ENCODE measurements at places on chromosomes 1 and 21.

DNA sequence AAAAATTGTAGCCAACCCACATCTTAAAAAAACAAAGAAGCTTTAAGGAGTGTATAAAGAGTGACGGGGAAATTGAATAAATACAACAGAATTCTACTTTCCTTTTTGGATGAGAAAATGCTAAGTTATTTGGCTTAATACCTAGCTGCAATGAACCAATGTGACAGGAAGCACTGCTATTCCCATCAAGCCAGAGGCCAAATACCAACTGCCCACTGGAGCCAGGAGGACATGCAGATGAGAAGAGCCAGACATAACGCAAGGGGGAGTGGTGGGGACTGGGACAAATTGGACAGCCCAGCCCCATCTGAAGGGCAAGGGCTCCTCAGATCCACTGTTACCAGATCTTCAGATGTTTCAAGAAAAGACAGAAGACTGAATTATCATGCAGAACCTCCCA is 25.7 kb downstream of the DNAJC11 start:
- DNase-seq = no peak

DNA sequence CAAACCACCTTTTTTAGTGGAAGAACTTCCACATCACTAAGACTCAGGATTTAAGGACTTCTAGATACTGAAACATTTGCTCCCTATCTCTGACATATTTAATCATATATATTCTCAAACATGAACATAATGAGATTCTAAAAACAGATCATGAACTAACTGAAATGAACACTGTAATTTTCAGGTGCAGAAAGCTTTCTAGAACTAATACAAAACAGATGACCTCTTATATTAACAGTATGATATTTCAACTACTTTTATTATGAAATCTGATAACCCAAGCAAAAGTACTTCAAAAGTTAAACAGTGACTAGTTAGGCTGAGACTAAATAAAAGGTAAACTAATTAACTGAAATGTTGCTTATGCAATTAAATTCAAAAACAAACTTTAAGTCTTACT is 157.5 kb downstream of the COP1 start:
- DNase-seq = no peak

DNA sequence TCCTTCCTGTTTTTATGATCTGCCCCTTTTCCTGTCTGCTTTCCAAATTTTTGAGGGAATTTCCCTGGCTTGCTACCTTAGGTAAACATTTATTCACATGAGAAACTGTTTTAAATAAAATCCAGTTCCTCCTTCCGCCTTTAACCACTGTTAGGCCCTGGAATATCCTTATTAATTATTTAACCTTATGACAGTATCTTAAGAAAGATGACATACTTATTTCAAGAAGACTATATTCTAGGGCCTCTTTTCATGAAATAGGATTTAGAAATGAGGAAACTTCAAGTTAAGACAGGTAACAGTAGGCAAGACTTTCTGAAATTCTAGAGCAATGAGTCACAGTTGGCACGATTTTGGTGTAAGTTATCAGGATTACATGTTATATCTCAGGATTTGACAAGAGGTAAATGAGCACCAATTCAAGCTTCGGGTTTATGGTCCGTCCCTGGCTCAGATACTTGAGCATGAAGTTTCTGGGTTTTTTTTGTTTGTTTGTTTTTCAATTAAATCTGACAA is 2.0 kb upstream of the TNFSF18 start:
- DNase-seq = no peak

GRCh38 chr1:56437959-56438358 is 141.4 kb downstream of the PLPP3 start:
- DNase-seq = peak; percentile 20

DNA sequence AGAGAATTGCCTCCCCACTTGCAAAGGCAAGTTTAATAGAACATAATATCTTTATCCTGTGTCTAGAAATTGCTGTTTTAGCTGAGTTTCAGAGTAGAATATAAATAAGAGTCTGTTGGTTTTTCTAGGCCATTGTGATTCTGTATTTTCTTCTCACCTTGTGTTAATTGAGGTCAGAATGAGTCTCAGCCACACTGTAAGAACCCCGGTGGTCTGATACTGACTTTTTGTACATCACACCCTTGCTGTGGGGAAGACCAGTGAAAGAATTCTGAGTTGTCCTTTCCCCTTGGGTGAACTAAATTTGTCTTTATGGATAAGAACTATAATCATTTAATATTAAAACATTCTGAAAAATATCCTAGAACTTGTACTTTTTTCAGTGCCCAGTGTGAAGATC is 6.8 kb downstream of the HIPK1 start:
- no peak for DNase-seq

DNA sequence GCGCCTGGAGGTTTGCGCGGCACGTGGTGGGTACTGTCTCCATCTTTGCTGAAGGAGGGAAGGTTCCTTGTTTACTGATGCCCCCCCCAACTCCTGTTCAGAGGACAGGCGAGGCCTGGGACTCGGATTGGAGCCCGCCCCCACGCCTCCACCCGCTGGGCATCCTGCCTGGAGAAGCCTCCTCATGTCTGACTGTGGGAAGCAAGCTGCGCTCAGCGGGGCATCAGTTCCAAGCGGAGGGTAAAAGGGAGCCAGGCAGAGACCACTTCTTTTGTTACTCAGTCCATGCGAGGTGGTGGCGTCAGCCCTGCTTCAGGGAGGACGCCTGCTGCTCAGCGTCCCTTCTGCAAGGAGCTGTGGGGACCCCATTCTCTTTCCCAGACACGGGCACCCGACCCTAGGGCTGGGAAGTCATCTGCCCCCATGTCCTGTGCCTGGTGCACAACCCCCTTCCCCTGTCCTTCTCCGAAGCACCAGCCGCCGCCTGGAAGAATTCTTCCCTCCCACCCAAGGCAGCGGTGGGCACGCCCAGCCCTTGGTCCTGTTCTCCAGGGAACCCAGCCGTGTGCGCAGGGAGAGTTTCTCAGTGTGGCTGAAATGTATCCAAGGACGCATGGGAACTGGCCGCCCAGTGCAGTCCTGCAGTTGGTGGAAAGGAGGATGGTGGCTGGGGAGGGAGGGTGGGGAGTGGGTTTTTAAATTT is 414.0 kb downstream of the CAMTA1 start:
- no peak for DNase-seq

DNA sequence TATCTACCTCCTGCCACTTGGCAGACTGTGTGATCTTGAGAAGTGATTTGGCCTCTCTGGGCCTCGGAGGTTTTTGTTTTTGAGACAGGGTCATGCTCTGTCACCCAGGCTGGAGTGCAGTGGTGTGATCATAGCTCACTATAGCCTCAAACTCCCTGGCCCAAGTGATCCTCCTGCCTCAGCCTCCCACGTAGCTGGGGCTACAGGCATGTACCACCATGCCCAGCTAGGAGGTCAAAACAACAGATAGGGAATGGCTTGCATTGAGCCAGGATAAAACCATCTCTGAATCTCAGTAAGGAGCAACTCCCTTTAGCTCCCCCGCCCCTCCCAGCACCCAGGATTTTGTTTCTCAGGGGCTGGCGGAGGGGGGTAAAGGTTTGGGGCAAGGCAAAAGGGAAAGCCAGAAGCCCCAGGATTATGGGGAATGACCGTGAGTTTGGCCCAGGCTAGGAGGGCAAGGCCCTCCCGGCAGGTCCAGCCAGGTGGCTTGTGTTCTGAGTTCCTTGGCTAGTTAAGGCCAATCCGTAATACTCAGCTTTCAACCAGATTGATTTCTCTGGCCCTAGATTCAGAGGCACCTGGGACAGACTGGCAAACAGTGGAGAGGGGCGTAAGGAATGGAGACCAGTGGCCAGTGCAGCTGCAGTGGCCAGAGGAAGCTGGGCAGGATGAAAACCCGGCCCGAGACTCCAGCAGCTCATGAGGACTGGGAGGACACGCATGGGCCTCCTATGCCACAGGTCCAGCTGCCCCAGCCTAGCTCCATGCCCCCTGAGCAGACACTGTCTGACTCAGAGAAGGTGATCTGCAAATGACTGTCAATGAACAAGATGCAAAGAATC is 130.1 kb downstream of the DMRTB1 start:
- DNase-seq = no peak

- DNase-seq = no peak
Measured at GRCh38 chr1:178500936-178501554, 4.3 kb upstream of the CLEC20A start.

DNA sequence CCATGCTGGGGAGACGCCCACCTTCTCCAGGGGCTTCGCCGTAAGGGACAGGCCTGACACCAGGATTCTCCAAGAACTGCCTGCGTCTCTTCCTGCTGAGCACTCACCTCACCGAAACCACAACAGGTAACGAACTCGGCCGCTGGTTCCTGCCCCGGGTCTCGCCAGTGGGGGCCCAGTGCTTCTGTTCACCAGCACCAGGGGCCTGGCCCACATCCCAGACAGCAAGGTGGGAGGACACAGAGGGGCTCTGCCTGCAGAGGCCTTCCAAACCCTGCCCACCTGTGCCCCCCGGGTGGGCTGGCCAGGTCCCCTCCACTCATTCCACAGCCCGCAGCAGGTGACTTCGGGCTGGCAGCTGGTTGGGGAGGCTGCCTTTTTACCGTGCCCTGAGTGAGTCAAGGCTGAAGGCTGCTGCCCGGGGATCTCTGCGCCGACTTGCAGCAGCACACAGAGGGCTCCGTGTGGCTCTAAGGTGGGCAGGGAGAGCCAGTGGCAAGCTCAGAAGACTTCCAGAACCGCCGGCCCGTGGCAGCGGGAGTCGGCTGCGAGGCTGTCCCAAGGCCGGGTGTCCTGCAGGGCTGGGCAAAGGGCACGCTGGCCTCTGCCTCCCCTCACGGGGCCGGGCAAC is 14.7 kb upstream of the COL18A1 start:
- DNase-seq = no peak

DNA sequence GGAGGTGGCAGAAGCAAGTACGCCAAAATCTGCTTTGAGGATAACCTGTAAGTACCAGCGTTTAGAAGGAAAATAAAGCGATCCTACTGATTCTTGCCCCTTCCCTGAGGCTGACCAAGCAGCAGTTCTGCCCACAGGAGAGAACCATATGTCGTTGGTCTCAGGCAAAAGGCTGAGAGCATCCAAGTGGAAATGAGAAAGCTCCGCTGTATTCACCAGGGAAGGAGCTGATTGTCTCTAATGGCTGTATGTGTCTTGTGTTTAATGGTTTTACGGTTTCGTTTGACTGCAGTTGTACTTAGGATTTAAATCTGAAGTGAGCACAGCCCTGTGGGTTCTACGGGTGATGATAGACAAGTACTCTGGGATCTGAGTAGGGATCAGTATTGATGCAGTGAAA is 21.9 kb downstream of the FAM3B start:
- DNase-seq = no peak

DNA sequence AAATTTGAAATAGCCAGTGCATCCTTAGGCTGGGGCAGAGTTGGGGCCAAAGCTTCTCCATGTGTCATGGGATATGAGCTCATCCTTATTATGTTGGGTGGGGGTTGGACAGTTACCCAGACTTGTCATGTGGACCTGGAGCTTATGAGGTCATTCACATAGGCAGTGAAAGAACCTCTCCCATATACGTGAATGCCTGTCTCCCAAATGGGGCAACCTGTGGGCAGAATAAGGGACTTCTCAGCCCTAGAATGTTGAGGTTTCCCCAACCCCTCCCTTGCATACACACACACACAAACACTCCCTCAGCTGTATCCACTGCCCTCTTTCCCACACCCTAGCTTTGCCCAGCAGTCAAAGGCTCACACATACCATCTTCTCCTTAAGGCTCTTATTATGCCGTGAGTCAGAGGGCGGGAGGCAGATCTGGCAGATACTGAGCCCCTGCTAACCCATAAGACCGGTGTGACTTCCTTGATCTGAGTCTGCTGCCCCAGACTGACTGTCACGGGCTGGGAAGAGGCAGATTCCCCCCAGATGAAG is 2.3 kb upstream of the IVL start:
- peak; percentile 74 for DNase-seq

GRCh38 chr1:203505526-203506204 is 11.7 kb downstream of the OPTC start:
- DNase-seq = no peak

DNA sequence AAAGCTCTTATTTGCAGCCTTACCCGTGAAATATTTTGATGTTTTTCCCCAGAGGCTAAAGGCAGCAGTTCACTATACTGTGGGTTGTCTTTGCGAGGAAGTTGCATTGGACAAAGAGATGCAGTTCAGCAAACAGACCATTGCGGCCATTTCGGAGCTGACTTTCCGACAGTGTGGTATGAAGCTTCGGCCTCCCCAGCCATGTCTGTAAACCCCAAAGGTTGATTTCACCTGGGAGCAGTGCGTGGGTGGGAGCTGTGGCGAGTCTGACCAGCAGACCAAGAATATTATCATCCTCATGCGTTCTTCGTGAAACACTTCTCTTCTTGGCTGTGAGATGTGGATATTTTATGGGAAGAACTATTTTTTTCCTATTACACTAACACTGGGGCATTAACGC is 3.6 kb downstream of the CENPS start:
- no peak for DNase-seq

- DNase-seq = no peak
Measured at GRCh38 chr1:107251083-107251482, 110.2 kb downstream of the NTNG1 start.

DNA sequence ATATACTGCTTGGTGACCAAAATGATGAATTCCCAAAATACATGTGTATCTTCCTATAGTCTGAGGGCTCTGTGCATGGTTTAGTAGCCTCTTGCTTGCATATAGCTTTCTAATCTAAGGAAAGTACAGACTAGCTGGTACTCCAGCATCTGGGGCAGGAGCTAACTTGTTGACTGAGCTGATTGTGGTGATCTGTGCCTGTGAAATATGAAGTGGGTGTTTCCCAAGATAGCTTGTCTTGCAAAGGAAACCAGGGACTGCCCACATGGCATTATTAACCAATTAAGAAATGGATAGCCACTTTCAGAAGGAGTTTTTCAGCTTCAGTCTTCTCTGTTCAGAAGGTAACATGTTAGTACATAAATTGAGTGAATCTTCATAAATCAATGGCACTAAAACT is 219.8 kb downstream of the NEGR1 start:
- DNase-seq = peak; percentile 2

DNA sequence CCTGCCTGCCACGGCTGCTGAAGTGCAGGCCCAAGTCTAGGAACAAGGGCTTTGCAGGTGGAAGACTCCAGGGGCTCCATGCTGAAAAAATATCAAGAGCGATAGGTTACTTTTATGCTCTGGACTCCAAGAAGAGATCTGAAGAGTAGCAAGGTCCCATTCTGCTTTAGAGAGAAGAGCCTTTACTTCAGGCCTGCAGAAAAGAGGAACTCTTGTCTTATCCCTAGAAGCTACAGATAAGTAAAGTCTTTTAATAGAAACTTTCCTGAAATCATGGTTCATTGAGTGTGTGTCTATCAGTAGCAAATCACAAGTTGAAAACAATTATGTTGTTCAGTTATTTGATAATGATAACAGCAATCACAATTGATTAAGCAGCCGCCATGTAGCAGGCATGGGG is 113.3 kb downstream of the TNR start:
- no peak for DNase-seq

GRCh38 chr1:193747579-193747978 is 561.2 kb upstream of the B3GALT2 start:
- no peak for DNase-seq

GRCh38 chr21:42864815-42865775 is 14.2 kb downstream of the WDR4 start:
- DNase-seq = peak; percentile 17

GRCh38 chr1:60510162-60510561 is 436.6 kb upstream of the C1orf87 start:
- no peak for DNase-seq
